Islet precursor cell (in vitro differentiated cells): ENCODE measurements at places on chromosomes 3 and 15.
A peak's percentile ranks its signal among the peaks of the same experiment; 100 is the strongest.

DNA sequence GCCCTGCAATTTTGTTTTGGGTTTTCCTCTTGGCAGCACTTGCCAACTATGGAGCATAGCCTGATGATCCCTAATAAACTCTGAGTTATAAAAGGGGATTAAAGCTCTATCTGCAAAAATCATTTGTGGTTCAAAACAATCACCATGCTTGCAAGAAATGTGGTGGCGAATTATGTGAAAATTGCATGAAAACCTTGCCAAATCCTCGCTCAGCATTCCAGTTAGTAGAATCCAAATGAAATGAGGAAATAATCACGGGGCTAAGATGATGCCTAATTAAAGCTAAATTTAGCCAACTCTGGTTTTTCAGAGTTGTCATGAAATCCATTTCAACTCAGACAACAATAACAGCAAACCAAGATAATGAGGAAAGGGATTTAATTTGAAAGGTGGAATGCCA lies 73.0 kb upstream of the PROK2 start:
- no peak for DNase-seq

GRCh38 chr3:165796701-165797100 lies 40.5 kb downstream of the BCHE start:
- no peak for DNase-seq

GRCh38 chr15:70284438-70285214 lies 186.9 kb upstream of the TLE3 start:
- DNase-seq: peak; percentile 56

DNA sequence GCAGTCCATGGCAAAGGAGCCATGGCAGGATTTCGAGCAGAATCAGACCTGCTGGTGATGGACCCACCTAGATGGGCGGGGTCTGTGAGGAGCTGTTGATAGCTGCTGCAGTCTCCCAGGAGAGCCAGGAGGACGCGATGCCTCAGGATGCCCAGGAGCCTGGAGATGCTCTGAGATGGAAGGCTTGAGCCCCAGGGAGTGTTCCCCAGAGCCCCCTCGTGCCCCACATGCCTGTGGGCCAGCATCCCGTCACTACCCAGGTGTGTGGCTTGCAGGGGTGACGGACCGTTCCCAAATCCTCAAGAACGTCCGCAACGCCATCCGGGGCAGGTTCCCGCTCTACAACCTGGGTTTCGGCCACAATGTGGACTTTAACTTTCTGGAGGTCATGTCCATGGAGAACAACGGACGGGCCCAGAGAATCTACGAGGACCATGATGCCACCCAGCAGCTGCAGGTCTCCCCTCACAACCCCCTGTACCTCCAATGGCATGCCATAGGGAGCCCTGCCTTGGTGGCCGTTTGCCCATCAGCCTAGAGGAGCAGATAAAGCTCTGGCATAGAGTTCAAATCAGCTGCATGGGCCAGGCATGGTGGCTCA lies 6.7 kb downstream of the ITIH1 start:
- no peak for DNase-seq

DNA sequence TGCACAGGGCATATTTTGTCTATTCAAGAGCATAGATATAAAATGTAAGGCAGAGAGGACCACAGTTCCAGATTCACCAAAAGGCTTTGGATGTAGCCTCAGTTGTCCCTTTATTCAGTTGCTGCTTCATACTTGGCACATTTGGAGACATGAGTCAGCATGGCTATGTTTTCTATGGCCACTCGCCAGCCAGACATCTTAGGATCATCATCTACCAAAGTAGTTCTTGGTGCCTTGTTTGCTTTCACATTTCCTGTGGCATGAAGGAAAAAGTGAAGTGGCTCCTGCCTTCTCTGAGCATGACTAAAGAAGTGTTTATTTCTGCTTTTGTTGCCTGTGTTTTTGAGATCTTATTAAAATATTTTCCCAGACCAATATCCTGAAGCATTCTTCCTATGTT lies 7.2 kb downstream of the SUSD5 start:
- DNase-seq: no peak

GRCh38 chr15:90160781-90161727 lies 40.1 kb upstream of the SEMA4B start:
- no peak for DNase-seq

DNA sequence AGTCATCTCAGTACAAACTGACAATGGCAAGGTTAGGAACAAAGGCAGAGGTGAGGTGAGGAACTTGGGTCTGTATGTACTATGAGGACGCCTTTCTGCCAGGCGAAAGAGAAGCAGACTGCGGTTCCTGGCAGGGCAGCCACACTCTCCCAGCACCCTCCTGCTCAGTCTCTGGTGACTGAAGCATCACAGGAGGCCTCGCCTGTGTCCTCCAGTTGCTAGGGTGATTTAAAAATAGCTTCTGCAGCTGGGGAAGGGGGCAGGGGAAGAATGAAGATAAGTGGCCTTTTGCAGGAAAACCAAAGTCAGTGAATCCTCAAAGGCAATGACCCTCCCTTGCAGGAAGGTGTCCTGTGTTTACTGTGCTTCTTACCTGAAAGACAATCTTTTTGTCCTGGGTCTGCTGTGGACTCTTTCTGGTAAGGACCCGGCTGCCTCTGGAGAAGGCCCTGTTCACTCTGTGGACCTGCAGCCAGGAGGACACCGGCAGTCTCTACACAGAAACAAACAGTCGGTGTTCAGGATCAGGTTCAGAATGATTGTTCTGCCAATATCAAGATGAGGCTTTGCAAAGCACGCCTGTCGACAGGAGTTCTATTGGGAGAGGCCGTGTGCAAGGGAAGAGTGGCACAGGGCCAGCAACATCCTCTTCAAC lies 65.7 kb upstream of the DGKG start:
- no peak for DNase-seq

GRCh38 chr3:11088831-11089230 lies 65.5 kb upstream of the HRH1 start:
- no peak for DNase-seq

GRCh38 chr3:194731506-194732073 lies 45.9 kb downstream of the FAM43A start:
- DNase-seq: no peak

- no peak for DNase-seq
Observed at GRCh38 chr3:48678566-48679380, 6.9 kb downstream of the NCKIPSD start.

- DNase-seq: no peak
Observed at GRCh38 chr15:78879517-78880241, 7.0 kb downstream of the MORF4L1 start.

- DNase-seq: peak; percentile 80
Observed at GRCh38 chr15:64930778-64931371, 19.2 kb downstream of the ANKDD1A start.

DNA sequence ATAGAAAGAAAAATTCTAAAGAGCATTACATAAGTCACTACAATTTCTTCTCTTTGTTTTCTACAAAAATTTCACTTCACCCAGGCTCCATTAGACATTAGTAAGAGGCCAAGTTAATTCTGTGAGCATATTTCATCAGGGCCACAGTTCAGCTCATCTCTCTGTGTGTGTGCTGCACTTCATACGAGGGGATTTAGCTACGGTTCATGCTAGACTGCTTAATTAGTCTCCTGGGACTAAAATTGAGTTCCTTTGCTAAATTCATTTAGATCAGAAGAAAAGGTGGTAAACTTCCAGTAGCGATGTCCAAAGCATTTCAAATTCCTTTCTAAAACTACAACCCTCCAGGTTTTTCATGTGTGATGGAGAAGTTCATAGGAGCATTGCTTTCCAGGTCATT lies 83.1 kb upstream of the SETMAR start:
- DNase-seq: no peak

- DNase-seq: no peak
Observed at GRCh38 chr3:31043184-31043819, 148.8 kb upstream of the GADL1 start.

- no peak for DNase-seq
Observed at GRCh38 chr3:81579744-81580143, 181.7 kb downstream of the GBE1 start.

- DNase-seq: no peak
Observed at GRCh38 chr3:189714991-189715961, 84.1 kb downstream of the TP63 start.

- no peak for DNase-seq
Observed at GRCh38 chr15:97858296-97858695, 102.2 kb upstream of the ARRDC4 start.

- peak; percentile 77 for DNase-seq
Observed at GRCh38 chr15:43769584-43770228, 7.1 kb downstream of the ELL3 start.

DNA sequence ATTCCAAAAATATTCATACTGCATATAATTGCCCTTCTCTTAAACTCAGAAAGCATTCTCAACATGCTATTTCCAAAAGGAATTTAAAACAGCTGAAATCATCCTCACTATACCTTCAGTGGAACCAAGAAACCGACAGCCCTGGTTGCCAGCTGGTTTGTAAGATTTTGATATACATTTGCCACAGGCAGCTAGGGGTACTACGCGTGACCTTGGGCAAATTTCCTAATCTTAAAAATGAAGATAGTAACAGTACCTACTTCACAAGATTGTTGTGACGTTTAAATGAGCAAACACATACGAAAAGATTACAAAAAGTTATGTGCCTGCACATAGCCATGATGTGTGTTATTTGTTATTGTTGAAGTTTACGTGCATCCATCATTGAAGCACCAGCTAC lies 7.3 kb downstream of the C3orf70 start:
- DNase-seq: no peak

GRCh38 chr3:113754494-113755159 lies 7.8 kb downstream of the ATP6V1A start:
- no peak for DNase-seq

DNA sequence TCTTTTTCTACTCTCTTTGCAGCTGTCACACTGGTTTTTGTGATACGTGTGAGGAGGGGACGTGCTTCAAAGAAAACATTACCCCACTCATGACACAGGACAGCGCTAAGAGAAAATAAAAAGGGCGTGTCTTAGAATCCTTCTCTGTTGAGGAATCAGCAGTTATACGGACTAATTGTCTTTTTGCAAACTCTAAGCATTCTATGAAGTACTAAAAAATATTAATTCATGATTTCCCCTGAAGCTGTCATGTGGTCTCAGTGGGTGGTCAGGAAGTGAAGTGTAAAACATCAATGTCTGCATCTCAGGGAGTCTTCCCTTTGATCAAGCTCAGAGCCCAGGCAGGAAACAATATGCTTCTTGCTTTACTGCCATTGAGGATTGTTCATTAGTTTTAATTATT lies 117.5 kb upstream of the CRBN start:
- no peak for DNase-seq

GRCh38 chr15:27237319-27237939 lies 266.4 kb downstream of the GABRG3 start:
- no peak for DNase-seq

- peak; percentile 47 for DNase-seq
Observed at GRCh38 chr15:47670365-47670764, 46.9 kb upstream of the SEMA6D start.

GRCh38 chr15:27059610-27060202 lies 88.7 kb downstream of the GABRG3 start:
- DNase-seq: peak; percentile 75

GRCh38 chr15:37618353-37618752 lies 316.1 kb upstream of the TMCO5A start:
- DNase-seq: no peak

GRCh38 chr15:39920510-39921273 lies 626 bp upstream of the GPR176 start:
- DNase-seq: peak; percentile 75

DNA sequence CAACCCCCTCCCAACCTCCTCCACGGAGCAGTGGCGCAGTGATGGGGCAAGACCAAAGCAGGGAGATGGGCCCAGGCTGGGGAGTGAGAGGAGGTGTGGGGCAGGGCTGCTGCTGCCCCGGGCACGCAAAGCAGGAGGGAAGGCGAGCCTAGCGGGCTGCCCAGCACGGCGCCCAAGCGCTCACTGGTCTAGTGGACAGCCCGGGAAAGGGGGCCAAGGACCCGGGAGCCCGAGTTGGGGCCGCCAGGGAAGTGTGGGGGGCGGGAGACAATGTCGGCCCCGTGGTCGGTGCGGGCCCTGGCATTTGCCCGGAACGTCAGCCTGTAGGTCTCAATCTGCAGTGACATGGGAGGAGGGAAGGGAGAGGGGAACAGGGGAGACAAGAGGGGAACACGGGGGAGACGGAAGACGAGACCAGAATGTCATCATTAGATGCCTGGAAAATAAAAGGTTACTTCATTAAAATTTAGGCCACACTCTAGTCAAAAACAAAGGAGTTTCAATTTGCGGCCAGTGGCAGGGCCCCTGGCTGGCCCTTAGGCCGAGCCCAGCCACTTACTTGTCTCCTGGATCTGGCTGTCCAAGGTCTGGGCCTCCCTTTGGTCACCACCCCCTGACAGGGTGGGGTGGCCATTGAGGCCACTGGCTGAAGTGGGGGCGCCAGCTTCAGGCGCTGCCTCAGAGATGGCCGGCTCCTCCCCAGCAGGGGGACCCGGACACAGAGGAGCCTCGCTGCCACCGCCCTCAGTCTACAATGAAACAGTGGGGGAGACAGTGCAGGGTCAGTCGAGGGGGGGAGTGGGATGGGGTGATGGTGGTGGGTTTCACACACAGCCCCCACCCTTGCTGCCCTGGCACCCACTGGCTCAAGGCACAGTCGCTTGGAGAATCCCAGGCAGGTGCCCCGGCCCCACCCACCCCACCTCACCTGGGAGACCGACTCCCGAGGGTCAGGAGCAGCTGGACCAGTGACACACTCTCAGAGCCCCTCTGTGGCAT lies 50.0 kb downstream of the DHX30 start:
- no peak for DNase-seq

DNA sequence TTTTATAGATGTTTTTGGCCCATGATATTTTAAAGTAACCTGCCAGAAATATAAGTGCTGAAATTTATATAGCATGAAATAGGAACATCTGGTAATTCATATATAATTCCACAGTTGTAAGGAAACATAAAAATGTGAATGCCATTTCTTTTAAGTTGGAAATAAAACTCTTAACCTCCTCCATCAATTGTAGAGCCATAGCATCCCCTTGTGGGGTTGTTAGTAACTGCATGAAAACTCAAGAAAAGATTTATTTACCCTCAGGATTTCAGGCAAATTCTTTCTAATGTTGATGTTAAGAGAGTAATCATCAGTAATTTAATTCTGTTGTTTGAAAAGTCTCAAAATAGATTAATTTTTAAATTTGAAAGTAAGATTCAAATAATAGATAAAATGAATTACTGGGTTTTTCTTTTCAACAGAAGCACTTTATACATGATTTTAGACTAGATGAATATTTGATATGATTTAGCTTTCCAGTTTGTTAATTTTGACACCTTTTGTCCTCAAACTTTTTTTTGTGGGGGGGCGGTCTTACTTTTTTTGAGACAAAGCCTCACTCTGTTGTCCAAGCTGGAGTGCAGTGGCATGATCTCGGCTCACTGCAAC lies 74.7 kb downstream of the RASA2 start:
- DNase-seq: no peak

DNA sequence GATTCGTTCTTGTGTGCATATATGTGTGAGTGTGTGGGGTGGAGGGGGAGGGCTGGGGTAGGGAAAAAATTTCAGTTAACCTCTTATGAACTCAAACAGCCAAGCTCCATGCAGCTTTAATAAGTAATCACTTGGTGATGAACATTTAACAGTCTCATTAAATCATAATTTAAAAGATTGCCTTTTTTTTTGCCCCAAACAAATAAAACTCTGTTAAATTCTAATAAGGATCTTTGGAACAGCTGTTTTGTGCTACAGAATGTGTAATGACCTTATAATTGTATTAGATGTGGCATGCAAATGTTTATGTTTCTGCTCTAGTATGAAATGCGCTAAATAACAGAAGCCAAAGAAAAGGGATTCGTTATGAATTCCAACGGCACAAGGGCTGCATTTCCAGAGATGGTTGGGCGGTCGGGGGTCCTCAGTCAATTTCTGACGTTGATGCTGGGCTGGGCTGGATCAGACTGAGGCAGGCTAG lies 80.0 kb upstream of the RORA start:
- no peak for DNase-seq

GRCh38 chr15:31051496-31052080 lies 49.9 kb downstream of the TRPM1 start:
- DNase-seq: no peak

- no peak for DNase-seq
Observed at GRCh38 chr3:179853176-179853575, 183.6 kb downstream of the PEX5L start.
